ENCODE measurements at places on chromosomes 5 and 9.

DNA sequence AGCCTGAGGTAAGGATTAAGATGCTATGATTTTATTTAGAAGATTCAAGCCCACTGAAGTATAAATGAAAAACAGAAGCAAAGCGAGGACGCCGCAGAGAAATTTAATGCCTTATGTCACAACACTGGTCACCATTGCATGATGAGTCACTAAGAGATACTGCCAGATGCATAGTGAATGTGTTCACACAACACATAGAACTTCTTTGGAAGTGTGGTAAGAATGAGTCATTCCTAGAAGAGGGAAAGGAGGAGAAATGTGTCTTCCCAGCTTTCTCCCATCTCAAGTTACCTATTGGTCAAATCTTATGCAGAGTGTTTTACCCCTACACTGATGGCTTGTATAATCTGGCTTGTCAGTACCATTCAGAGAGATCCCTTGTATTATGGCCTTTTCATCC lies 465.3 kb upstream of the ARRDC3 start:
- DNase-seq, result no peak

- DNase-seq, result no peak
Observed at GRCh38 chr5:176407456-176408251, 8.7 kb downstream of the CLTB start.

- DNase-seq, result no peak
Observed at GRCh38 chr5:142322747-142323479, 1.9 kb downstream of the SPRY4 start.

- DNase-seq, result no peak
Observed at GRCh38 chr9:109586993-109587392, 88.9 kb upstream of the PTPN3 start.

DNA sequence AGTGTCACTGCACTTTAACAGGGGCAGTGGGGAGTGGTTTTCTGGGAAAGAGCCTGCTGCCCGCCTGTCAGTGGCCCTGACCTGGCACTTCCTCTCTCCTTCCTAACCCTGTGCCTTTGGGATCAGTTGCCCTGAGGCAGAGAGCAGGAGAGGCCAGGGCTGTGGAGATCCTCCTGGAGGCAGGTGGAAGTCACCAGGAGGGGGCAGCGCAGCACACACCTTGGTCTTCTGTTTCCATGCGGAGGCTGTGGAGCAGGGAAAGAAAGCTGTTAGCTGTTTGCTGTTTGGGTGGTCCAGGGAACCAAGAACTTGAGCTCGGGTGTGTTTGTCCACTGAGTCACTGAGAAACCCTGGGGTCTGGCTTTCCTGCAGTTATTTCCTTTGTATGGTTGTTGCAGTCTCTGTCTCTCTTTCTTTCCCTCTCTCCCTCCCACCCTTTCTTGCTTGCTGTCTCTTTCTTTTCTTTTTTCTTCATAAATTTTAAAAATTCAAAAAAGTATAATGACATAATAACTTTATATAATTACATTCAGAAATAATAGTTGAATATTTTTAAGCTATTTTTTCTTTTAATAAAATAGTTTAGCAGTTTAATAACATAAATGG lies 28.1 kb downstream of the NTRK2 start:
- no peak for DNase-seq

DNA sequence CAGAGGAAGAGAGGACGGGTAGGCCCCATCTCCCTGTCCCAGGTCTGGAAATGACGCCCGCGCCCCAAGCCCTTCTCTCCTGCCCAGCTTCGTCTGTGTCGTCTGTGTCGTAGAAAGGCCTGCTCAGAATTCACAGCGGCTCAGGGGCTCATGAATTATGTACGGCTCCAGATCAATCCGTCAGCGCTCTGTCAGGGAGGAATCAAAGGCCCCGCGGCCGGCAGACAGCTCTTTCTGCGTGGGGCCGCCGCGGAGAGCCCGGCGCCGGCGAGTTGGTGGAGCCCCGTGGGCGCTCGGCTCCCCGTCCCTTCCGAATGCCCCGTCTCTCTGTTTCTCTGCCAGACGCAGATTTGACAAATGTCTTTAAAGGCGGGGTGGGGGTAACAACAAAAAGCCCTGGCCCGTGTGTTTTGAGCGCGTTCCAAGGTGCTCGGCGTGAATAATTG lies 83.8 kb upstream of the RAPGEF1 start:
- no peak for DNase-seq

DNA sequence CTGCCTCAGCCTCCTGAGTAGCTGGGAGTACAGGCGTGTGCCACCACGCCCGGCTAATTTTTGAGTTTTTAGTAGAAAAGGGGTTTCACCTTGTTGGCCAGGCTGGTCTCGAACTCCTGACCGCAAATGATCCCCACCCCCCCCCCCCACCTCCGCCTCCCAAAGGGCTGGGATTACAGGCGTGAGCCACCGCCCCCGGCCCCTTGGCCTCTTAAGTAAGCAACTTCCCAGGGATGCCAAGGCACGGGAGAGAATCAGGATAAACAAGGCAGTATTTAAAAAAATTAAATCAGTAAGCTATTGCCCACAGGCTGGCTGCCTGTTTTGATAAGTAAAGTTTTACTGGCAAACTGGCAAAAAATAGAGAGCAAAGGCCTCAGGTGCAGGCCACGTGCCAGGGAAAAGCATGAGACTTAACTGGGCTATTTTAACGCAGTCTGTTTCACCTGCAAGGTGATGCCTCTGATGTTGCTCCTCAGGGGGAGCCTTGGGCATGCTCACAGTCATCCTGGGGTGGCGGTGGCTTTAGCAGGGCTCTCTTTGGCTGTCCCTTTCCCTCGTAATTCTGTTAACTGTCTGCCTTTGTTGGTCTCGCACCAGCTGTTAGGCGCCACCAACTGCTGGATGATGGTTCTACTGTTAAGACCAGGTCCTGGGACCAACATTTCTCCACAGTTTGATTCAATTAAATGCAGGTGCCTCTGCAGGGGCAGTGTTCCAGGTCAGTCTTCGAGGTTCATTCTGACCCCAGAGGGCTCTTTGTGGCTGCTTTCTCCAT lies 19.4 kb upstream of the RNF130 start:
- no peak for DNase-seq

DNA sequence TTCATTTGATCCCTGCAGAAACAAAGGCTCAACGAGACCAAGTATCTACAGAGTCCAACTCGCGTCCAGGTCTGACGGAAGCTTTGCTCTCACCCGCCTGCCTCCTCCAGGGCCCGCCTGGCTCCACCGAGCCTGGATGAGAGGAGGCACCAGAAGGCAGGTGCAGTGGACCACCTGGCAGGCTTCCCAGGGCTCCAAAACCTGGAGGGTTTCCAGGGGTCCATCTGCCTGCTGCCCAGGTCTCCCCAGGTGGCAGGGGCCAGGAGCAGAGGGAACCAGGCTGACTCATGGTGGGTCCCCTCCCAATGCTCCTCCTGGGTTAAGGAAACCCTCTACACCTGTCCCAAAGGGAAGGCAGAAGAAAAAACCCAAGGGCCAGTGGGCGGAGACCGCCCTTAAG lies 59.5 kb downstream of the VAV2 start:
- DNase-seq, result no peak

DNA sequence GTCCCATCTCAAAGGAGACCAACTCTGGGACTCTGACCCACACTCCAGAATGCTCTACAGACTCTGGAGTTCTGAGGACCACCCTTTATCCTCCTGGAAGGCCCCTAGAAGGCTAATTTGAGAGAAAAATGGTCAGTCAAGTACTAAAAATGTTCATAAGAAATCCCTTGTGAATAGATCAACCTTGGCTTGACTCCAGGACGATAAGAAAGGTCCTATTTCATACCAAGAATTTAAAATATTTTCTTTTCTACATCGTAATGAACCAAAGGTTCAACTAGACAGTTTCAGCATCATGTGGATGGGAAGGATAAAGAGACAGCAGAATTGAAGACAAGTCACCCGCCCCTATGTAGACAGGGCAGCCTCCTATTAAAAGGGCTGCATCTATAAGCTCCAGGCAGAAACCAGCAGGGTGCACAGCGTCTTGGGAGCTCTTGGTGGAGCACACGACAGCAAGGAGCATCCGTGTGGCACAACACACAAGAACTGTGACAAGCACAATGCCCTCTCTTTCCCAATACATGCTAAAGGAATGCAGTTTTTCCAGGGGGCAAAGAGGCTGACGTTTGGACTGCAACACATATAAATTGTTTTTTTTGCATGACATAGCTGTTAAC lies 38.3 kb downstream of the RASEF start:
- no peak for DNase-seq

DNA sequence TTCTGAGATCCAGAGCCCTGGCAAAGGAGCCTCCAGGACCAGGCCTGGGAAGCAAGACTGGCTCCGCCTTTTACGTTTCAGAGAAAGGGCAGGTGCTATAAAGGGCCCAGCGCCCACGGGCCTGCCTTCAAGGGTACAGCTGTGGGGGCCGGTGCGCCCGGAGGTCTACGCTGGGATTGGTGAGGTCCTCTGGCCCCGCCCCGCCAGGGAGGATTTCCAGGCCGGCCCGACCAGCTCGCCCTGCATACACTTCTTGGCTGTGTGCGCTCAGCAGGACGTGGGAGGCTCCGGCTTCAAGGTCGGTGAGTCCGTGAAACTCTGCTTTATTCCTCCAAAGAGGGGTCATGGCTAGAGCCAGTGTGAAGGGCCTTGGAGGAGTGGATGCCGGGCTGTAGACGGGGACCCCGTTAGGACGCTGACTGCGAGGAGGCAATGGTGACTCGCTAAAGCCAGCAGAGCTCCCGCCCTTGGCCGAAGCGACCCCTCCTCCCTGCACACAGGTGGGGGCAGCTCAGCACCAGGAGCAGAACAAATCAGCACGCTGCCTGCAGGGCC lies at the start of gene CKMT2:
Gene CKMT2 (plus strand): TSS at position 243 of the 555 bp plus-strand sequence. CDS start 17,811 bp downstream, outside the sequence.
- no peak for DNase-seq

DNA sequence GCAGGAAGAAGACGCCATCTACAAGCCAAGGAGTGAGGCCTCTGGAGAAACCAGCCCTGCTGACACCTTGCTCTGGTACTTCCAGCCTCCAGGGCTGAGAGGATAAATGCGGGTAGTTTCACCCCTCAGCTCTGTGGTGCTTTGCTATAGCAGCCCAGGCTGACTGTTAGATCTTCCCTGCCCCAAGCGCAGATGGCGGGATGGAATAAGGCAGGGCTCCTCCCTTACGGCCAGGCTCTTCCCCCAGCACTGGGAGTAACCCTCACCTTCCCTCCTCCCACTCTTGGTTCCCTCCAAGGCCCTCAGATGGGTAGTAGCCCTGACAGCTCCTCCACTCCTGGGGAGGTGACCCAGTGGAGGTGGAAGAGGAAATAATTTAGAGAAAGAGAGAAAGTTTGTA lies 285.1 kb downstream of the GADD45G start:
- no peak for DNase-seq

- DNase-seq, result no peak
Observed at GRCh38 chr5:56588636-56589480, 226.5 kb upstream of the MAP3K1 start.

DNA sequence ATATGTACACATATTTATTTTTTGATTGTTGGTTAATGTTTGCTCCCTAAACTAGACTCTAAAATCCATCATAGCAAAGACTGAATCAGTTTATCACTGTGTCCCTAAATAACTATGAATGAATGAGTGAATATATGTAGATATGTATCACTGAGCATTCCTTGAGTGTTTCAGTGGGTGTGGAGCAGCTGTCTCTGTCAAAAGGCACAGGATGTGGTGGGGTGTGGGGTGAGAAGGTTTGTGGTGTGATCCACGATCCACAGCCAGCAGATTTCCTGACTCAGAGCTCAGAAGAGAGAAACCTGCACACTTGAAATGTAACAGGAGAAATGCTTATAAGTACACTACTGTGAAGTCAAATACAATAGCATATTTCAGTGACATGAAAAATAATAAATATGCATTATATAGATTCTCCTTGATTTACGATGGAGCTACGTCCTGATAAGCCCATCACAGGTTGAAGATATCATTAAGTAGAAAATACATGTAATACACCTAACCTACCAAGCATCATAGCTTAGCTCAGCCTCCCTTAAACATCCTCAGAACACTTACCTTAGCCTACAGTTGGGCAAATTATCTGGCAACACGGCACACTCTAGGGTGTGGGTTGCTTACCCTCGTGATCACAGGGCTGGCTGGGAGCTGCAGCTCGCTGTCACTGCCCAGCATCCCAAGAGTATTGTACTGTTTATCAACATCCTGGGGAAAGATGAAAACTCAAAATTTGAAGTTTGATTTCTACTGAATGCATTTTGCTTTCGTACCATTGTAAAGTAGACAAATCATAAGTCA lies 287.0 kb downstream of the GAS1 start:
- DNase-seq, result no peak

DNA sequence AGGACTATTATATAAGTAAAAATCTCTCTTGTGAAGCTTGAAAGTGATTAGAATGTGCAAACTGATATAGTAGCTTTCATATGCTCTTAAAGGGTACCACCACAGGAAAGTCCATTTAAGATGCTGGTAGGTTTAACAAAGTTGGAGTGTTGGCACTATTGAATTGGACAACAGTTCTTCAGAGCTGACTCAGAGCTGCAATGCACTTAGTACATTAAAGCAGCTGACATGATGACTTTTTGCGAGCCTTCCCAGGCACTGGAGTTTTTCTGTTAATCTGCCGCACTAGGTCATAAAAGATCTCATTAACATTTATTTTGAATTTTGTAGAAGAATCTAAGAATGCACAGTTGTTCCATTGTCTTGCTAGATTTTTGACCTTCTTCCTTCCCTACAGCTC lies 243.8 kb downstream of the ADAMTSL1 start:
- DNase-seq, result no peak

- no peak for DNase-seq
Observed at GRCh38 chr9:20441711-20442423, 180.4 kb downstream of the MLLT3 start.

Measured in stimulated activated CD8-positive, alpha-beta memory T cell treated with anti-CD3 and anti-CD28 coated beads, Interleukin-15, amount 100 ng/mL, for 4 hours (primary cell).